ENCODE measurements at places on chromosomes 16 and 17.
A peak's percentile ranks its signal among the peaks of the same experiment; 100 is the strongest.

GRCh38 chr17:32007463-32008298 lies 498 bp downstream of the LRRC37B start:
- peak; percentile 22 for DNase-seq

DNA sequence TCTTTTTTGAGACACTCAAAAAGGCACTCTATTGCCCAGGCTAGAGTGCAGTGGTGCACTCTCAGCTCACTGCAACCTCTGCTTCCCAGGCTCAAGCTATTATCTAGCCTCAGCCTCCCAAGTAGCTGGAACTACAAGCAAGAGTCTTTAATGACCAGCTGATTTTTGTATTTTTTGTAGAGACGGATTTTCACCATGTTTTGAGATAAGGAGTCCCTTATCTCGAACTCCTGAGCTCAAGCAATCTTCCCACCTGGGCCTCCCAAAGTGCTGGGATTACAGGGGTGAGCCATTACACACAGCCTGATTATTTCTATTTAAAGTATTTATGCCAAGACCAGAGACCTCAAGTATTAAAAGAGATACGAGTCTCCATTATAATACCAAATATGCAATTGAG lies 566.1 kb upstream of the CA10 start:
- DNase-seq, result no peak

GRCh38 chr16:89367538-89367915 lies 122.8 kb downstream of the ANKRD11 start:
- no peak for DNase-seq

DNA sequence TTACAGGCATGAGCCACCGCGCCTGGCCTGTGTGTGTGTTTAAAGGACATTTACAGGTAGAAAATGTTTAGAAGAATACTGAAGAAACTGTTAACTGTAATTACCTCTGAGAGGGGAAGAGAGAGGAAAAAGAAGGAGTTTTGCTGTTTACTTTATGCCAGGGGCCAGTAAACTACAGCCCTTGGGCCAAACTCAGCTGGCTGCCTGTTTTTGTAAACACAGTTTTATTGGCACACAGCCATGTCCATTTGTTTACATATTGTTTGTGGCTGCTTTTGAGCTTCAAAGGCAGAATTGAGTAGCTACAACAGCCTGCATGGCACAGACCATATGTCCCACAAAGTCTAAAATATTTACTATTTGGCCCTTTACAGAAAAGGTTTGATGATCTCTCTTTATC lies 76.4 kb downstream of the GPR139 start:
- no peak for DNase-seq

DNA sequence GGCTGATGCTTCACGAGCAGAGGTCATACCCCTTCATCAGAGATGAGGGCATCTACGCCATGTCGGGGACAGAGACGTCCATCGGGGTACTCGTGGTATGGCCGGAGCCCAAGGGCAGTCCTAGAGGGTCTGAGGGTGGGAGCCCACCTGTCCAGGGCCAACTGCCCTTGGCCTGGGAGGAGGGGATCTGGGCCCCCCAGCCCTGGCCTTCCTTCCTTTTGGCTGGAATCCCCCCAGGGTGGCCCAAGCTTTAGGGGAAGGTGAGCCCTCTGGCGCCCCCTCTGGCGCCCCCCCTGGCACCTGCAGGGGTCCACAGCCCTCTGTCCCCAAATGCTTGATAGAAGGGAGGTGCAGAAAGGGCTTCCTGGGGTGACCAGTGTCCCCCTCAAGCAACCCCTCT lies 69.3 kb downstream of the SCNN1B start:
- no peak for DNase-seq

DNA sequence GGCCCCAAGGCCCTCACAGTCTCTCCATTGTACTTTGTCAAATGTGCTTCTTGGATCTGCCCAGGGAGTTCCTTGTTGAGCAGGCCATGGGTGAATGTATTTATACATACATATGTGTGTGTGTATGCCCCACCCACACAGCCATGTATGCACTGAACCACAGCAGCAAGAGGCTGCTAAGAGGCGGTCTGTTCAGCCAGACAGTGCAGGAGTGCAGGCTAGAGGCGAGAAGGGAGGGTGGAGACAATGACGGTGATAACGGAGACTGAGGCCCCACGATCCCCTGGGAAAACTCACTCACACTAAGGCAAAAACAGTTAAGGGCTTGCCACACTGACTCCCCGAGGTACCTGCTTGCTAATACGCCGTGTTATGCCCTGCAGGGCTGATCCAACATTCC lies 151.0 kb upstream of the CDC42EP4 start:
- DNase-seq, result no peak

GRCh38 chr16:56910112-56910511 lies 21.8 kb upstream of the HERPUD1 start:
- DNase-seq, result no peak

DNA sequence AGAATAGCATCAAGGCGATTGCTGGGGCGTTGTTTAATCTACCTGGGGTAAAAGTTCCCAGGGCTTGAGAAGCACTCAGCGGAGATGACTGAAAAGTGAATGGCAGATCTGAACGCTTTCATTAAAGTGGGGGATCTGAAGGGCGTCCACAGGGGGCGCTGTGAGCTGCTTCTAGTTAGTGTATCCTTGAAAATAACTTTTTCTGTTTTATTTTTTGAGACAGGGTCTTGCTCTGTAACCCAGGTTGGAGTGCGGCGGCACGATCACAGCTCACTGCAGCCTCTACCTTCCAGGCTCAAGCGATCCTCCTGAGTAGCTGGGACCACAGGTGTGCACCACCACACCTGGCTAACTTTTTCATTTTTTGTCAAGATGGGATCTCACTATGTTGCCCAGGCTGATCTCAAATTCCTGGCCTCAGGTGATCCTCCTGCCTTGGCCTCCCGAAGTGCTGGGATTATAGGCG lies 360.4 kb downstream of the SEC14L1 start:
- DNase-seq, result no peak

- no peak for DNase-seq
These were observed 4.7 kb downstream of the PPP1R1B start for GRCh38 chr17:39631403-39631802.

GRCh38 chr16:54208237-54208636 lies 78.3 kb downstream of the IRX3 start:
- DNase-seq, result no peak

GRCh38 chr16:63363738-63364137 lies 1327.5 kb upstream of the CDH8 start:
- no peak for DNase-seq

DNA sequence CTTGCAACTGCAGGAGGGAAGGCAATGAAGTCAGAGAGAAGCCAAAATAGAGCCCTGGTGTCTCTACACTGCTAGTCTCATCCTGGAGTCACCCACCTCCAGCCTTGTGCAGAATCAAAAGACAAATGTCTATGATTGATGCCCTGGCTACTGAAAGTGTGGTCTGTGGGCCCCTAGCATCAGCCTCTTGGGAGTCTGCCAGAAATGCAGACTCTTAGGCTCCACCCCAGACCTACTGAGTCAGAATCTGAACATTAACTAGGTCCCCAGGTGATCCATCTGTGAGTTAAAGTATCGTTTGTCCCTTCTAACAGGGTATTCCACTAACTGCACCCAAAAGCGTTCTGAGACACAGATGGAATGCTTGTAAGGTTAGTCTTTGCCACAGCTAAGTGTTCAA lies 21.2 kb downstream of the EARS2 start:
- no peak for DNase-seq

DNA sequence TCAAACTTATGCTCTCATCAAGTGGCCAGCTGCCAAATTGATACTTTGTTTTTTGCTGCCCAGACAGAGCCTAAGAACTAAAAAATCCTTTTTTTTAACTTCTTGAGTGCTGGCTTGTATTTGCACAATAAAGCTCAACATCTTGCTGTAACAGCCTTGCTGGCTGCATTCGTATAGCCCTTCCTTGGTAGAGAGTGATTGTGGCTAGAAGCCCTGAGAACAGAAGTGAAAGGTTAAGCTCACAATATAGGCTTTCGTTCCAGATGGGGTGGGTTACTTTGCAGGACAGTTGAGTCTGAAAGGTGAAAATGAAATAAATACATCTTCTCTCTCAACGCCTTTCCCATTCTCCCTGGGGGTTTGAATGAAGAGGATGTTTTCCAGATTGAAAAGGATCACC lies 278.8 kb downstream of the HS3ST3B1 start:
- no peak for DNase-seq
